Anterior cingulate cortex (tissue), 58 donors: ENCODE measurements at places on chromosomes 13 and 19.

DNA sequence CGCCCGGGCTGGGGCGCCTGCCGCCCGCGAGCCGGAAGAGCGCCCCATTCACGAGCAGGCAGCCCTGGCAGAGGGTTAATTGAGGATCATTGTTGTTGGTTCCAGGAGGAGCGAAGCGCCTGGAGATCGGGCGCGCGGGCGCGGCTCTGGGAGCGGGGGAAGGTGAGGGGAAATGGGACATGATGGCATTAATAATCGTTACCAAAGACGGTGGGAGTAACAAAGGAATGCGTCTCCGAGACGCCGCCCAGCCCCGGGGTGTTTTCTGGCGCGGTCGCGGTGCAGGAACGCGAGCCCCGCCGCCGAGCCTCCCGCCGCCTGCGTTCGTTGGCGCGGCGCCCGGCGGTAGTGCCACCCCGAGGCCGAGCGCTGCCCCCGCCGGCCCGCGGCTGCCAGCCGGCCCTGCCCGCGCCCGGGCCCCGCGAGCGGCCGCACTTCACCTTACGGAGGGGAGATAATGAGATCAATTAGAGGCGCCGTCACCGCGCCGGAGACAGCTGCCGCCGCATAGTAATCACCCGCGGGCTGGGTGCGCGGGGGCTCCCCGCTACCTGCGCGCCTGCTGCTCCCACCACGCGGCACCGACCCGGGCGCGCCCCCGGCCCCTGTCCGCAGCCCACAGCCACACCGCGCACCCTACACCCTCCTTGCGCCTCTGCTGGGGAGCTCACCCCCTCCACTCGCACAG is 2.8 kb downstream of the ZNF536 start:
- DNase-seq: peak; percentile 31

GRCh38 chr19:45657520-45658167 is 10.4 kb upstream of the GIPR start:
- DNase-seq: no peak

DNA sequence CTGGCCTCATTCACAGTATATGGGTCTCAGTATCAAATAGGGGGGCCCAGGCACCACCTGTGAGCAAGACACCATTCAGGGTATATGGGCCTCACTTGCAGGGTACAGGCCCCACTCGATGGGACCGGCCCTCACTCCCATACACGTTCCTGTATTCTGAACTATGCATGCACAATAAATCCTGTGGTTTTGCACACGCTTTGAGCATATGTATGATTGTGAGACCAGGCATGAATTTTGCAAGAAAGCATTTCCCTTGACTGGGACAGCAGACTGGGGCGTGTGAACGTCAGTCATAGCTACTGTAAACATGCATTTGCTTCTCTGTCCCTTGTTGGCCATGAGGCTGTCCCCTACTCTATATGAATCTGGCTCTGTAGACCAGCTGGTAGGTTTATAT is 637 bp upstream of the PNMA8B start:
- no peak for DNase-seq

DNA sequence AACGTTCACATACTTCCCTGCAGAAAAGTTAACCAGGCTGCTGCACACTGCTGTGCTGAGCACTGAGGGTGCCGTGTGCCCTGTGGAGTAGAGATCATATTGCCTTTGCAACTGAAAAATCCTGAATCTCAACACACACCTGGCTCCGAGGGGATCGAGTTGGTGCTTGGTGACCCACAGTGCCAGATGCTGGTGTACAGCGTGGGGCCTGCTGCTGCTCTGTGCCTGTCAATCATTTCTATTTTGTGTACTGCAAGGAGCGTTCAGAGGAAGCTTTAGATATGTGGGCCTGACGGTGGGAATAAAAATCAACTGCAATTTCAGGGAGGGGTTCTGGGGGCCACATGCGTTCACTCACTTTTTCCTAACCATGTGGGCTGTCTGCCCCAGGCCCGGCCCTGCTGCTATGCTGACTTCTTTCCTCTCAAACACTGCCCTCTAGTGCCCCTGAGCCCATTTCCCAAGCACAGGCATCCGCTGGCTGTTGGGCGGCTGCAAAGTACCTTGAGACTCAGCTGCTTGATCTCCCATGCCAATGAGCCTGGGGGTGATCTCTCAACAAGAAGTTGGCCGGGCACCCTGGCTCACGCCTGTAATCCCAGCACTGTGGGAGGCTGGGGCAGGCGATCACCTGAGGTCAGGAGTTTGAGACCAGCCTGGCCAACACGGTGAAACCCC is 9.7 kb upstream of the LENG8 start:
- peak; percentile 83 for DNase-seq

DNA sequence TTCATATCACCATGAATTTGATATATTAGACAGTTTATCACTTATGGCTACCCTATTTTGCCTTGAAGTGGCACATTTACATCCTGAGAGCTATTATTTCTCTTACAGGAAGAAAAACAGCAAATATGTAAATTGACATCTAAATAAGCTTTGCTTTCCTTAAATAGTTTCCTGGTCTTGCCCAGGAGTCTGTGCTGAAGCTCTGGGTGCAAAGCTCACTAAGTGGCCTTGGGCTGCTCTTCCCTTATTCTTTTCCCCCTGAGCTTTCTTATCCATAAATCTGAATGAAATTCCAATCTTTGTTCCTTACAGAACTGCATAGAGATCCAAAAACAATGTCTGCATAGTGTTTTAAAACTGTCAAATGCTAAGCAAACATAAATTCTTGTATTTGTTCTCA is 56.3 kb downstream of the TNFSF13B start:
- DNase-seq: no peak

DNA sequence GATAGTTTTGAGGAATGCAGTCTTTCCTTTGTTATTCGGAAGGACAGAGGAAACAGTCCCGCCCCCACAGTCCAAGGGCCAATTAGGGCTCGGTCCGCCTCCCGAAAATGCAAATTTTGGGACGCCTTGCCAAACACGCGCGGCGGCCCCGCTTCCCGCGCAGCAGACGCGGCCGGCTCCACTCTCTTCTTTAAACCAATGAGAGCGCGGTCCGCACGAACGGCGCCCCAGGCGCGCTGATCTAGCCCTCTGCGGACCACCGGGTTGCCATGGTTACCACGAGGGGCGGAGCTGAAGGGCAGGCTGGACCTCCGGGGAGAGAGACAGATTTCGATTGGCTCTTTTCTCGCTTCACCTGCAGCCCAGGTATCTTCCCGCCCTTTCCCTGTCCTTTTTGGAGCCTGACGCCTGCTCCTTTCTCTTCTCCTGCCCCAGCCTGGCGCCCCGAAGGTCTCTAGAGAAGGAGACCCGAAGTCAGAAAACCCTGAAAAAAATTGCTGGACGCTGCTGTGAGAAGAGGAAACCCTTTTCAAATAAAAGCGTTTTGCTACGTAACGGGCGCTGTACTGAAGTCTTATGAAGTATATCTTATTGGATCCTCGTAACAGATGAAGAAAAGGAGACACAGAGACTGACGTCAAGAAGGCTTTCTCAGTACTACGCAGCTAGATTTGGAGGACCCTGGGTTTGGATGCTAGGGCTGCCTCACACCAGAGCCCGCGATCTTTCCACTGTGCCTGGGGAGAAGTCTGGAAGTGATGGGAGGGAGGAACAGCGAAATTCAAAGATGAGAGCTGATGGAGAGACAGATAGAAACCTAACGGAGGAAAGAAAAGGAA is 2.0 kb downstream of the PTH2 start:
- peak; percentile 16 for DNase-seq

- DNase-seq: no peak
These were observed 104.2 kb downstream of the UBL3 start for GRCh38 chr13:29746148-29746677.

- DNase-seq: no peak
These were observed 63.4 kb downstream of the RAP2A start for GRCh38 chr13:97497400-97497799.

DNA sequence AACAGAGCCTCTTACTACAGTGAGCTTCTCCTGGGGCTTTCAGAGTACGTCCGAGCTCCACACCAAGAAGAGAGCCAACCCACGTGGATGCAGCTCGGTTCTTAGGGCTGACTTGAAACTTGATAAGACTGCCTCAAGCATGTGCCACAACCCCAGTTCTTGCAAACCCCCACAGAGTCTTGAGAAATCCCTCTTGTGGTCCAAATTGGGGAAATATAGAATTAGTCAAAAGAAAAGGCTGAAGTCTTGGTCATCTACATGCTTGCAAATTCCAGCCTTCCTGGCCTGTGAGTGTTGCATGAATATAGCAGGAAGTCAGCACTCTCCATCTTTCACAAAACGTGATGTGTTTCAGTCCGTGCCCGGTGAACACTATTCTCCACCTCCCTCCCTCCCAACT is 95.2 kb downstream of the GGACT start:
- DNase-seq: no peak

- no peak for DNase-seq
These were observed 533.6 kb downstream of the MYO16 start for GRCh38 chr13:109163037-109163379.

DNA sequence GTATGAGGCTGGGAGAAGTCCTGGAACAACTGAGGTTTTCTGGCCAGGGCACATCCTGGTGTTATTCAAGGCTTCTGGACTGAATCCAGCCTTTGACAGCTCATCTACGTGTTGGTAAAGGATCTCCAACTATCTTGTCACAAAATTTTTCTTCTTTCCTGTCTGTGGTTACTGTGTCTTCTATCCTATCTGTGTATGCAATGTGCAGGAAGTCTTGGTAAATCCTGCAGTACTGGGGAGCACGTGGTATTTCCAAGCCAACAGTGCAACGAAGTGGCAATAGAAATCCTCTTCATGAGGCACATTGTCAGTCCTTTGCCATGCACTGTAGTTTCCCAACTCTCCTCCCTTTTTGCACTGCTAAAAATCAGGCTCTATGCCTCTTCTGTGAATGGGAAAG is 86.7 kb downstream of the ZNF100 start:
- no peak for DNase-seq

- DNase-seq: no peak
These were observed 36.7 kb downstream of the USPL1 start for GRCh38 chr13:30654430-30654829.

DNA sequence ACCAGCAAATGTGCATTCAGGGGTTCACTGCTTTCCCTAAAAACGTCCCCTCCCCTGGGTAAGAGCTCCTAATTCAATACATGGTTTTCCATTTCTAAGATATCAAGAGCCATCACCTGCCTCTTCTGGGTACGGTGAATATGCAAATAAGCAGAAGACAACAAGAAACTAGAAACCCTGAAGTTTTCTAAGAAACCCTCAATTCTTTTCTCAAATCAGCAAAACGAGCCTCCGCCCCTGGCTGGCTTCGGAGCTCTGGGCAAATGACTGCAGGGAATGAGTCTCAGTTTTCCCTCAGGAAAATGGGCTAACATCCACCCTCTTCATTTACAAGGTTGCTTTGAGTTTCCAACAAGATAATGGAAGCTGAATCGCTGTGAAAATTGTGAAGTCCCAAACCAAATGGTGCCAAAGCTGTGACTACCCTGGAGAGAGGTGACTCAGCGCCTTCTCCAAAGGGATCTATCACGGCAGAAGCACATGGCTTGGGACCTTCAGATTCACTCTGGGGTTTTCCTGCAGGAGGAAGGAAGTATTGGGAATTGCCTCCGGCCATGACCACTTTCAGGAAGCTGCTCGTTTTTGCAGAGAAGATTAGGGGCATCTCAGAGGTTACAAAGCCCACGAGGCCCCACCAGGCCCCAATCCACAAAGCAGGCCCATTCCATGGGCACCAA is 26.6 kb downstream of the KLF2 start:
- DNase-seq: no peak

- no peak for DNase-seq
These were observed 44.9 kb upstream of the DCUN1D2 start for GRCh38 chr13:113535381-113535781.
